ENCODE measurements at places on chromosomes 16 and 17. TPM values are rescaled to one million over a fixed set of nuclear protein-coding genes. Genes with fewer than 3 reads are reported as not detected.

- no peaks in the 10 kb centered on the region for H3K36me3 ChIP-seq
- no peak overlapping the region for H3K27ac ChIP-seq
- DNase-seq: no peak
- no peaks in the 10 kb centered on the region for H3K4me1 ChIP-seq
- no peak overlapping the region for H3K4me3 ChIP-seq
- peaks cover 7% of the 10 kb centered on the region for H3K27me3 ChIP-seq
Measured at GRCh38 chr16:49356728-49357488, 16.7 kb upstream of the C16orf78 start.

KRTAP4-9 gene
- total RNA-seq: not detected

DNA sequence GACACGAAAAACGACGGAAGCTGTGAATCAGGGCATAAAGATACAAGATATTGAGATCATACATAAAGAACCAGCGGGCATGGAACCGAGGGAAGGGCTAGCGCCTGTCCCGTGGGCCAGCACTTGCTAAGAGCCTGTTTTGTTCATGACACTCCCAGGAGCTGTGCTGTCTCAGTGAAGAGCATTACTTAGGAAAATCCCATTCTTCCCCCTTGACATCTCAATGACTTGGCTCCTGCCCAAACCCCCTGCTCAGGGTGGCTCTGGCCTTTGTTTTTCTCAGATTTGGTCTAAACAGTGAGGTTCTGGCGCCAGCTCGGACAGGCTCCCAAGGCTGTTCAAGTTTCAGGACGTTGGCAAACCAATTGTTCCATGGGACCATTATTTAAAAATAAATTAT, 79.1 kb upstream of the SEC14L1 start:
- H3K36me3 ChIP-seq: no peaks in the 10 kb centered on the region
- H3K27ac ChIP-seq: no peak overlapping the region
- DNase-seq: no peak
- no peaks in the 10 kb centered on the region for H3K4me1 ChIP-seq
- H3K4me3 ChIP-seq: no peak overlapping the region

GRCh38 chr17:27354051-27354490, 60.2 kb downstream of the WSB1 start:
- H3K27ac ChIP-seq: peak overlapping the region; percentile 60
- H3K27me3 ChIP-seq: no peaks in the 10 kb centered on the region
- DNase-seq: peak; percentile 18
- H3K36me3 ChIP-seq: no peaks in the 10 kb centered on the region

DNA sequence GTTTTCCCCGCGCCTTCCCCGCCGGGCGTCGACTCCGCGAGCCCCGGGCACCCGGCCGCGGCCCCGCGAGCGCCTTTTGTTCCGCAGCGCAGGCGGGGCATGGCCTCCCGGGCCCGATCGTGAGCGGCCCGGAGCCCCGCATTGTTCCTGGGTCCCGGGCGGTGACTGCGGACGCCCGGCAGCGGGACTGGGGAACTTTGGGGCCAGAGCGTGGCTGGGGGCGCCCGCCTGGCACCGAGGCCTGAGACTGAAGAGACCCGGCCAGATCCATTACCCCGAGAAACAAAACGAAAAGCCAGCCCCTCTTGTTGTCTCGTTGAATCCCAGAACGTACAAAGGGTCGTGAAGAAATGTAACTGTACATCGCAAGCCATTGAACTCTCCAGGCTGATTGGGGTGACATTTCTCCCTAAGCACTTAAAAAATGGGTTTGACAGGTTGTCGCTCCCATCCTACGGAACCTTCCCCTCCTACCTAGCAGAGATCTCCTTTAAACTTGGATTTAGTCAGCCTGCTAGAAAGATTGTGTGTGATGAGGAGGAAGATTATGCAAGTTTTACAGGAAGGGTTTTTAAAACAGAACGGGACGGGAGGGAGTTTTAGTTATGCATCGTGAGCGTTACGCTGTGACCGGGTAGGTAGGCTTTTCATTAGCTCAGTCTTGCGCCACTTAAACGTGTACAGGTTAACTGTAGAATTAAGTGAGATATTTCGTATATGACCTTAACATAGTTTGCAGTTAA, 825 bp downstream of the METTL9 start:
- no peaks in the 10 kb centered on the region for H3K27me3 ChIP-seq
- no peaks in the 10 kb centered on the region for H3K36me3 ChIP-seq
- DNase-seq: no peak
- peak overlapping the region; percentile 76 for H3K4me3 ChIP-seq
- peak overlapping the region; percentile 97 for H3K27ac ChIP-seq

GRCh38 chr16:54568906-54569807, 282.6 kb upstream of the IRX3 start:
- no peaks in the 10 kb centered on the region for H3K27me3 ChIP-seq
- H3K27ac ChIP-seq: no peak overlapping the region
- H3K4me3 ChIP-seq: no peak overlapping the region
- no peaks in the 10 kb centered on the region for H3K36me3 ChIP-seq
- no peaks in the 10 kb centered on the region for H3K4me1 ChIP-seq

- no peaks in the 10 kb centered on the region for H3K27me3 ChIP-seq
- H3K27ac ChIP-seq: no peak overlapping the region
- no peak for DNase-seq
- H3K36me3 ChIP-seq: no peaks in the 10 kb centered on the region
- no peaks in the 10 kb centered on the region for H3K4me1 ChIP-seq
Measured at GRCh38 chr16:57072616-57073275, 19.6 kb upstream of the CPNE2 start.

MYH3 gene
- total RNA-seq: 0.77 TPM

GRCh38 chr16:58494981-58495520, 4.9 kb upstream of the NDRG4 start:
- H3K27ac ChIP-seq: peak overlapping the region; percentile 82
- peak; percentile 53 for DNase-seq
- no peaks in the 10 kb centered on the region for H3K36me3 ChIP-seq
- peak overlapping the region; percentile 10 for H3K4me3 ChIP-seq
- no peaks in the 10 kb centered on the region for H3K27me3 ChIP-seq

CDH8 gene
- 0.82 TPM for total RNA-seq

DNA sequence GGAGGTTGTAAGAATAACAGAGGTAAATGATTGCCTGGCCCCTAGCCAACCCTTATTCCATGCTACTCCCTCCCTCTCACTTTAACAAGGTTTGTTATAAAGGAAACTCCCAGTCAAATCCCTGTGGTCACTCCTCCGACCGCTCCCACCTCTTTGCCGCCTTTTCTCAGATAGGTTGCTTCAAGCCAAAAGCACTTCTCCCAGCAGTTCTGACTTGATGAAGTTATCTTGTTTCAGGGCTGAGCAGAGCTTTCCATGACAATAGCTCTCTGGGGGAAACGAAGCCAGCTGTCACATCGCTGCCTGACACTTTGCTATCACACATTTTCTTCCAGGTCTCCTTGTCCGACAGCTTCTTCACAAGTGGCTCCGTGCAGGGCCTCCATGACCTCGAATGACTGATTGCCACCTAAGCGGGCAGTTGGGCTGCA, 278.6 kb downstream of the HAPSTR1 start:
- no peaks in the 10 kb centered on the region for H3K27me3 ChIP-seq
- H3K36me3 ChIP-seq: no peaks in the 10 kb centered on the region
- no peak overlapping the region for H3K4me3 ChIP-seq
- peak overlapping the region; percentile 46 for H3K27ac ChIP-seq
- peak; percentile 55 for DNase-seq

Measured in heart right ventricle (tissue), 16 donors.